ENCODE measurements at places on chromosomes 12 and 14.

GRCh38 chr12:23843958-23844357 is 105.5 kb downstream of the SOX5 start:
- no peak for DNase-seq

DNA sequence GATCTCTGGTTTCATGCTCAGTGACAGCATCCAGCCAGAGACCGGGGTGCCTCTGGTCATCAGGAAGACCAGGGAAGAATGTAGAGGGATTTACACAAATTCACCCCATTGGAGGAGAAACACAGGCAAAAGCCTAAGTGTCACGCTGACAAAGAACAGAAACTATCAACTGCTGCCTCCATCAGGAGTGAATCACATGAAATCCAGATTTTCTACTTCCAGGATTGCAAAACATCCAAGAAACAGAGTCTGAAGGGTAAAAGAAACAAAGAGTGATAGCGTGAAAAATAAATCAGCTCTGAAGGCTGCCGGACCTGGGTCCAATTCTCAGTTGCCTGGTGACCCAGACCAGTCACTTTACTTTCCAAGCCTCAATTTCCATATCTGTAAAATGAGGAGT is 136.1 kb upstream of the MAP1LC3B2 start:
- DNase-seq: no peak

DNA sequence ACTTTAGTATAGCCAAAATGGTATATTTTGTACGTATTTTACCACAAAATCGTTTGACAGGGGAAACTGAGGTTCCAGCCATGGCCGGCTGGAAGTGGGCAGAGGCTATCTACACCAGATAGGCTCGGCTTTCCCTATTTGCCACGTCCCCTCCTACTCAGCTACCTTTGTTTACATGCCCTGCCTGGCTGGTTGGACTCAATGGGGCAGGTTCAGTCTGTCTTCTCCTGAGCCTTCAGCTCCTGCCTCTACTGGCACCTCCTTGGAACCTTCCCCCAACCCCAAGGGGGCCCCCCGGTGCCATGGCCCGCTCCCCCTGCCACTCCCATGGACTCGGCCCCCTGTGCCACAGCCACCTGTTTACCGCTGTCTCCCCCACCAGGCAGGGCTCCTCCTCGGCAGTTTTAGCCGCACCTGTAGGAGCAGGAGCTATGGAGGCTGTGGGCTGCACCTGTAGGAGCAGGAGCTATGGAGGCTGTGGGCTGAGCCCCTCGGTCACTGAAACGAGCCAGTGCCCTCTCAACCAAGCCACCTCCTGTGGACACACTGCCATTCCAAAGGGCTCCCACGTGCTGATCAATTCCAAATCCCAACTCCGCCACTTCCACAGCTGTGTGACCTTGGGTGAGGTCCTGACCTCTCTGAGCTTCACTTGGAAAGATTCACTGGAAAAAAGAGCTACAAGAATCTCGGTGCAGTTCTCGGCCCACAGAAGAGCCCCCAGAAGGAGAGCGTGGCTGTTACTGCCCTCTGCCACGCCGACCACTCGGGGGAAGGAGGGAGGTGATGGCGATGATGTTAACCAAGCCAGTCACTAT is 62.2 kb downstream of the NCOR2 start:
- DNase-seq: no peak

DNA sequence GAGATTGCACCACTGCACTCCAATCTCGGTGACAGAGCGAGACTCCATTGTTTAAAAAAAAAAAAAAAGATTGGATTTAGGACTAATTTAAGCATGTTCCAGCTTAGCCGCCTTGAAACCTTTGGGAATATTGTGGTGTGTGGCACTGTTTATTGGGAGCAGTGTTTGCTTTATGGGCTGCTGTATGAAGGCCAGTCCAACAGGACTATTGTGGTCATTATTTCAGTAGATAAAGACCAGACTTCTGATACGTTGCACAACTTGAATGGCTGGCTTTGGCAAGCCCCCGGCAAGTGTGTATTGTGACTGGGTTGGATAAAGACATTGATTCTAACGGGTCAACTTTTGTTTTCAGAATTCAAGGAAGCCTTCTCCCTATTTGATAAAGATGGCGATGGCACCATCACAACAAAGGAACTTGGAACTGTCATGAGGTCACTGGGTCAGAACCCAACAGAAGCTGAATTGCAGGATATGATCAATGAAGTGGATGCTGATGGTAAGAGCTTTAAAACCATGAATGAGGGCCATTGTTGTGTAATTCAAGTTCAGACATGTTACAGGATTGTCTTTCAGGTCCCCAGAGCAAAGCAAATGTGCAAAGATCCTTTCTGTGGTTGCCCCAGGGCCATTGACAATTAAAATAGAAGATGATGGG is 4.2 kb downstream of the CALM1 start:
- no peak for DNase-seq

DNA sequence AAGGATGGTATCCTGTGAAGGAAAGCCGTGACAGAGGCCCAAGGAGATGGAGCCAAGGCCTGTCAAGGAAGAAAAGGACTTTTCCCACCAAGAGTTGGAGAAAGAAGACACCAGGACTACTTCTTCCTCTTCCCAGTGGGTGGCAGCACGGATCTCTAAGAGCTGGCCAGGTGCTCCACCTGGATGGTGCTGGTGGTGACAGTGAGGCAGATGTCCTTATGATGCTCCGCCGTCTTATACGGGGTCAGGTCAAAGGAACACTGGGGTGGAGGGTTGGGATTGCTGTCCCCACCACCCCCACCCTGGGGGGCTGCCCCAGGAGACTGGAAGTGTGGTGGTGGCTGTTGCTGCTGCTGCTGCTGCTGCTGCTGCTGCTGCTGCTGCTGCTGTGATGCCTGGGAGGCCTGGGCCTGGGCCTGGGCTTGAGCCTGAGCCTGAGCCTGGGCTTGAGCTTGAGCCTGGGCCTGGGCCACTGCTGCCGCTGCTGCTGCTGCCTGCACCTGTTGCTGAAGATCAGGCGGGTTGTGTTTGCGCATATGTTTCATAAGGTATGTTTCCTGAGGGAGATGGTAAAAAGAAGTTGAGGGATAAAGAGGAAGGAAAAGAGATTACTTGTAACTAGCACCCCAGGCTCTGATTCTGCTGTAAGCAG is 4.8 kb upstream of the ING4 start:
- no peak for DNase-seq

DNA sequence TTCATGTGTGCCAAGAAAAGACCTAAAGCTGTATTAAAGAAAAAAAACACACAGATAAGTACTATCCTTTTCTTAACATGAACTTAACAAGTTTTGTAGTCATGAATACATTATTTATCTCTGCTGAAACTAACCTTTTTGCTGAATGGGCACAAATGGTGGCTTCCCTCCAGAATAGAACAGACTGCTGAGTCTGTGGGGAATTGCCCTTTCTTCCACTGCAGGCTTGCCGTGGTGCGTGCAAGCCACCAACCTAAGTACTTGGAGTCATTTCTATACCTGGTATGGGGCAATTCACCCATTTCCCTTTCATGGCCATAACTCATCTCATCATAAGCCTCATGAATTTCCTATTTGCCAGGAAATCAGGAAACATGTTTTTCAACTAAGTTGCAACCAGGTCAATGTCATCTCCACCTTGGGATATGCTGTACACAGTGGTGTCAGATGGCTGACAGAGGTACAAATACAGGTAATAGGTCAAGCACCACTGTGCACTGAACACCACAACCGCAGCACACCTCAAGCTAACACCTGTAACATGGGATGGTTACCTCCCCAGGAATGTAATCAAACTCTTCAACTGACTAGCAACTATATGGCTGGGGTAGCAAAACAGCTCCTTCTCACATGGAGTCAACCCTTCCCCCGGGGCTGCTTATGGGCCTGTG is 49.9 kb downstream of the CATSPERB start:
- DNase-seq: no peak
